ENCODE measurements at places on chromosomes 2 and 18.

- peak; percentile 71 for DNase-seq
Measured at GRCh38 chr2:120820263-120820952, 84.7 kb downstream of the GLI2 start.

- no peak for DNase-seq
Measured at GRCh38 chr2:28506112-28506910, 10.5 kb downstream of the PLB1 start.

GRCh38 chr18:7152440-7152839 lies 34.8 kb upstream of the LAMA1 start:
- DNase-seq = no peak

- no peak for DNase-seq
Measured at GRCh38 chr2:147398996-147399395, 445.8 kb upstream of the ACVR2A start.

DNA sequence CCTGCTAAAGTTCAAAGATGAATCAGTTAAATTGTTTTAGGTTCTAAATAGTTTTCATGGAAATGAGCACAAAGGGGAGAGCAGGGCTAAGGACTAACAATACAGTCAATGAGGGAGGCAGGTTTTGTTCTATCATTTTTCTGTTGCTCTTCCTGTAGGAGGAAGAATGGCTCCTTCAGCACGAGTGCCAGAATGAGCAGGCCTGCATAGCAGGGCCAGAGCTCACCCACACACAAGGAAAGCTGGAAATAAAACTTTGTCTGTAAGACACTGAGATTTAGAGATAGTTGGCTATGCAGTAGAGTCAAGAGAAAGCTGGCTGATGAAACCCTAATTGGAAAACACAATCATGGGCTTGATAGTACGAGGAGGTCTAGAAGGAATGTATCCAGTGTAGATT lies 313.3 kb downstream of the MBD2 start:
- no peak for DNase-seq

DNA sequence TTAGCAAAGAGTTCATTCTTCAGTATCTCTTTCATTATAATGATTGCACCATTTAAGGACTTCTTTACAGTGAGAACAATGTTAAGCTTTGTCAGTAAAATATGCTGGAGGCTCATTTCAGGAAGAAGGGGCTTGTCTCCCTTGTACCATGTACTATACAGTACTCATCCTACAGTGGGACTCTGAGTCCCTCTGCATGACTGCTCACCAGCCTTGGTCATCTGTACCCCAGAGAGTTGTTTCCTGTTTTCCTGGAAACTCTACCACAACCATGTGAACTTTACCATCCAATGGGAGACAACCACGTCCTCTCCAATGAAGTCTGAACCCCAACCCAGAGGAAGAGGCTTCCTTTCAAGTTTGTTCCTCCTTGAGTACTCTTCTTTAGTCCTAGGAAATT lies 1171.1 kb upstream of the CRIM1 start:
- no peak for DNase-seq

- DNase-seq = peak; percentile 69
Measured at GRCh38 chr2:217858519-217859491, 144.0 kb downstream of the TNS1 start.

DNA sequence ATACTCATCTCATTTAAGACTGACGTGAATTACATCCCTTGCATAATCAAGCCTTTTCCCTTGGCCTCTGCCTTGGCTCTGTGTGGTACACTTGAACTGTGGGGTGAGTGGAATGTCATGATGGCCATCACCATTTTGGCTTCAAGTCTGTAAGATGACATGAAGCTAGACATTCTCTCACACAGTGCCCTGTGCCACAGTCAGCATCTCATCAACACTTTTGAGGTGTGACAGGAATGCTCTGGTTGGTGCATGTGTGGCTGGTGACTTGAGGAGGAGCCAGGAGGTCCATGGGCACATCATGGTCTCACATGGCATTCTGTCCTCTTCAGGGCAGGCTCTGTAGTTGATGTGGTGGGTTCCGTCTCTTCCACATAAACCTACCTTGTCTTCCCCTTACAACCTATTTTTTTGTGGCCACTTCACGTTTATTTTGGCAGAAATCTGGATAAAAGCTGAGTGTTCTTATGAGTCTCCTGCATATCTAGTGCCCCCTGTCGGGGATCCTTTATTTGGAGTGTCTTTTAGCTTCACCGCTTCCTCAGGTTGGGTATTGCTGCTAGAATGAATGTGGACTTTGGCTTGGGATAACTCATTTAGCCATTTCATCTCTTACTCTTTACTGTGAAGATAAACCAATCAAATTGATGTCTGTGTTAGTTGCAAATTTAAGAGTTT lies 28.1 kb downstream of the MAP4K4 start:
- no peak for DNase-seq

GRCh38 chr2:101782427-101782792 lies 84.9 kb downstream of the MAP4K4 start:
- no peak for DNase-seq

DNA sequence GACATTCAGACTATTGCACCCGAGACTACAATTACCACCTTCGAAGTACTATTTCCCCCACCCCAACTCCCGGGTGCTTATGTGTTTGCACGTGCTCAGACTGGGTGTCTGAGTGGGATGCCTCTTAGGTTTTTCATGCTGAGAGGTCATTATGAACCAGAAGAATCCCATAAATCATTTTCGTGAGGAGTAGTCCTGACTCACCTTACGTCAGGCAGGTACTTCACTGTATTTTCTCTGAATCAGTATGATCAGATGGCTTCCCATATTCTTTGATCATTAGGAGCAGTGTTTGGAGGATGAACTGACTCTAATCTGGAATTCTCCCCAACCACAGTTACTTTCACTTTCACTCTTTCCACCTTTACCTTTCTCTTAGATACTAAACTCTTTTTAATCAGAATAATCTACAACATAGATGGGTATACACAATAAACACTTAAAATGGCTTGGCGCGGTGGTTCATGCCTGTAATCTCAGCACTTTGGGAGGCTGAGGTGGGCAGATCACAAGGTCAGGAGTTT lies 38.4 kb upstream of the STAT4 start:
- DNase-seq = no peak

DNA sequence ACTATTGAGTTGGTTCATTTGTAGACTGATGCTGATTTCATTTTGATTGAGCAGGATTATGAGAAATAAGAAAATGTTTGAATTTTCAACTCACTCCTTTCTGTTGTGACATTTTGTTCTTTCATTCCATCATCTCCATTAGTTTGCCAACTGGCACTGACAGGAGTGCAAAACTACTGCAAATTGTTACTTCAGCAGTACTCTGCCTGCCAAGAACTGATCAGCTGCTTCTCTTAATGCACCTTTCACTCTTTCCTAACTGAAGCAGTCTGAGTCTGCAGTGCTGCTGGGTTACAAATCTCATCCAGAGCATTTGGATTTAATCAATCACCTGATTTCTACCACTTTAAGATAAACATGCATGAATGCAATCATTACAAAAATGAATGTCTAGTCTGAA lies 70.9 kb downstream of the TMEFF2 start:
- no peak for DNase-seq

- no peak for DNase-seq
Measured at GRCh38 chr18:23740105-23740830, 51.0 kb downstream of the LAMA3 start.

DNA sequence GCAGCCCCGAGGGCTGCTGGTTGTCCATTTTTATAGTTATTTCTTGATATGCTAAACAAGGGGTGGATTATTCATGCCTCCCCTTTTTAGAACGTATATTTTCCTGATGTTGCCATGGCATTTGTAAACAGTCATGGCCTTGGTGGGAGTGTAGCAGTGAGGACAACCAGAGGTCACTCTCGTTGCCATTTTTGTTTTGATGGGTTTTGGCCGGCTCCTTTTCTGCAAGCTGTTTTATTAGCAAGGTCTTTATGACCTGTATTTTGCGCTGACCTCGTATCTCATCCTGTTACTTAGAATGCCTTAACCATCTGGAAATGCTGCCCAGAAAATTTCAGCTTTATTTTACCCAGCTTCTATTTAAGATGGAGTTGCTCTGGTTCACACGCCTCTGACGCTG lies 825.8 kb upstream of the CDH2 start:
- no peak for DNase-seq

DNA sequence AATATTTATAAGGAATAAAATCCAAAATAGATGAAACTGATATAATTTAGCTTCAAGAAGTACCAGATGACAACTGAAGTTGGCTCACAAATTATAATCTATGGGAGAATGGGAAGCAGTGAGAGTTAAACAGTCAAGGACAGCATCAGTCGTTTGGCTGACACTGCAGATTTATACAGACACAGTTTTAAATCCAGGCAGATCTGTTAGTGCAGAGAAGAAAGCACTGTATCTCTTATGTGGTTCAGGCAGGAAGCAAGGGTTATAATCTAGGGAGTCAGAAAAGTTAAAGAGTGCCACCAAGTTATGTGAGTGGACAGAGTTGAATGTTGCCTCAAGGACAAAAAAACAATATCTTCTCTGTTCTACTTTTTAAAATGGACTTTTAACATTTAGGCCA lies 880.2 kb downstream of the TSN start:
- no peak for DNase-seq

GRCh38 chr2:47011696-47012095 lies 96.1 kb upstream of the MCFD2 start:
- DNase-seq = no peak

DNA sequence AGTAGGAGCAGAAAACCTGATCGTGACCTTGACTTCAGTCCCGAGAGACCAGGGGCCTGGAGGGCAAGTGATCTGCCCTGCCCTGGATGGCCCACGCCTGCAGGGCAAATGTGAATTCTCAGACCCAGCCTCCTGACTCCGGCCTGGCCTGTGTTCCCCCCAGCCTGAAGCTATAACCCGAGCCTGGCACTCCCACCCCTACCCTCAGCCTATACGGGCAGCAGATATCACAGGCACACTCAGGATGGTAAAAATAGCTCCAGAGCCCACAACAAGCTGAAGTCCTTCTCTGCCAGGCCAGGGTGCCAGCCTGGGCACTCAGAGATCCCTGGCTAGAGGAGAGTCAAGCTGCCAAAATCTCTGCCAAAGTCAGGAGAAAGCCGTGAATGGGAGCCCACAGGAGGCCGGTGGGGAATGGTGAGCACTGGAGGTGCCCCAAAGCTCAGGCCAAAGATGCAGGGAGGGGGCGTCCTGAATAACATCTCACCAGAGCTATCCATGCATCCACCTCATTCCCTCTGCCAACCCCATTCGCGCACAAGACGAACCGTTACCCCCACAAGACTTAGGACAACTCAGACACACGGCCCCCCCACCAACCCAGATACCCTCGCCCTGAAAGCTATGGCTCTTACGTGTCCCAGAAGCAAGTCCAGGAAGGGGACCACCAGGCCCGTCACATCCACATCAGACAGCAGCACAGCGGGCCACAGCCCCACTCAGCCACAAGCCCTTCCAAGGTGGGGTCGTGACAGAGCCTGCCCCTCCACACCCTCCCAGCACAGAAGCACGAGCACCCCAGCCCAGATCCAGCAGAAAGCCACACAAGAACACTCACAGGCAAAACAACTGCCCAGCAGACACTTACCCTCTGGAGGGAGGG lies 144.9 kb downstream of the TNS1 start:
- peak; percentile 66 for DNase-seq

DNA sequence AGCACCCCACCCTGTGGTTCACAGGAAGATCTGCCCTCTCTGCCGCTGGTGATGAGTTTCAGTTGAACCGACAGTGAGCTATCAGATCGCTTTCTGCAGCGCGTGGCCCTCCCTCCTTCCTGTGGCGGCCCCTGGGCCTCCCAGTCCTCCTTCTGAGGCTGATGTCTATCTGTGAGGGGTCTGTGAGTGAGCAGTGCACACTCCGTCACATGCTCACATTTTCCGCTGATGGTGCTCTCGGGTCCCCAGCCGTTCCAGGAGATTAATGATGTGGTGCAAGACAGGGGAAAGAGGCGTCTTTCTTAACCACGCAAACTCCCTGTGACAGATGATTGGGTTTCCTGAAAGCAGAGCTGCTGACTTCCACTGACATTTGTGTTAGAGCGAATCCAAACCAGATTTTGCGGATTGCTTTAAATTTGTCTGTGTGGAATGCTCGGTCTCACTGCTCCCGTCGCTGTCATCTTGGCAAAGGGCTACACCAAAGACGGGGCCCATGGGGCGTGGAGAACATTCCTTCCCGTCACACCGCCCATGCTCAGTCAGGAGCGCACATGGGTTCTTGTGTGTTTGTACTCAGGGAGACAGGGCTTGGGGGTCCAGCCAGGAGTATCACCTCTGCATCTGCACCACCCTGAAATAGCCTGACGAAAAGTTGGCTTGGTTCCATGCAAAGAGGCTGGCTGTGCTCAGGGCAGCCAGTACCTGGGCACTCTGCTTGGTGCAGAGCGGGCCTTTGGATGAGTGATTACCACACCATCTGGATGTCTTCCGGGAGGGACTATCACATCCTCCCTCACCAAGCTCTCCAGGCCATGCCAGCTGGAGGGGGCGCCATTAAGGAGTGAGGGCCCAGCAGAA lies 154.7 kb upstream of the HS6ST1 start:
- no peak for DNase-seq

- no peak for DNase-seq
Measured at GRCh38 chr18:35571138-35571537, 10.4 kb upstream of the GALNT1 start.

GRCh38 chr2:108244667-108245414 lies 5.1 kb downstream of the SULT1C3 start:
- DNase-seq = no peak

DNA sequence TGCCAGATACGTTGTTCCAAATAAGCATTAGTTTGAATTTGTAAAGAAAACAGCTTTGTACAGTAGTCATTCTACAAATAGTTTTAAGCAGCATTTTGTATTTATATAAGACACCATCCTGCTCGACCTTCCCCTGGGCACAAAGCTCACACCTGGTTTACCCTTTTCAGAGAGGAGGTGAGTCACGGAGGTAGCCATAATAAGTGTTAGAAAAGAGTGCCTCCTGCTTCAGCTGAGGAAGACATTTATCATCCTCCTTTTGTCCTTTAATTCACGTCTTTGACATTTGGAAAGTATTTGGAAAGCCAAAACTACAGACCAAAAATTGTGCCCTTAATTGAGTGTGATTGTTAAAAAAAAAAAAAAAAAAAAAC lies 6.8 kb downstream of the RAB12 start:
- no peak for DNase-seq

DNA sequence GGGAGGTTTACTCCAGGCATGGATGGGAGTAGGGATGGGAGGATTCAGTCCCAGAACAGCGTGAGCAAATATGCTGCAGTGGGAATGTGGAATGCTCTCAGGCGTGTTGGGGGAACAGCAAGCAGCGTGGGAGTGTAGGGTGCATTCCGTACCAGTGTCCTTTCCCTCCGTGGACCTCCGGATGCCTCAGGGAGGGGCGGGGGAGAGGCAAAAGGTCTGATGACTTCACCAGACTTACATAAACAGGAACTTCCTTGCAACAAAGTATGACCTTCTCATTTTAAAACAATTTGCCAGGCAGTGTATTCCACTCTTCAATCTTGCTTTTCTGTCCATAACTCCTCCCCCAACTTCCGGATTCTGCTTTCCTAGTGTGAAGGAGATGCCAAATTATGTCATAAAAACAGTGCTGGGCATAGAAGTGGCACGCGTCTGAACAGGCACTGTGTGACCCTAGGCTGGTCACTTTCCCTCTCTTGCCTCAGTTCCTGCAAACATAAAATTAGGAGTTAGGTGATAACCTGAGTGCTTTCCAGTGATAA lies 36.9 kb downstream of the RPL37A start:
- no peak for DNase-seq
